ENCODE measurements at places on chromosomes 6 and 20. TPM values are rescaled to one million over a fixed set of nuclear protein-coding genes. Genes with fewer than 3 reads are reported as not detected.

The ADAM33 gene
- 16.4 TPM for polyA plus RNA-seq

The RSPO3 gene
- 3.8 TPM for polyA plus RNA-seq

The FAM135A gene
- polyA plus RNA-seq, result 8.2 TPM

The AVP gene
- not detected for polyA plus RNA-seq

The RUNX2 gene
- polyA plus RNA-seq, result 1.8 TPM

The GSTA5 gene
- 0.09 TPM for polyA plus RNA-seq

The FRK gene
- polyA plus RNA-seq, result 1.4 TPM

The TRIM31 gene
- 1.4 TPM for polyA plus RNA-seq

The PRSS16 gene
- 10.2 TPM for polyA plus RNA-seq

All from lung (tissue), 17 donors.